ENCODE measurements at places on chromosomes 5 and 9. TPM values are rescaled to one million over a fixed set of nuclear protein-coding genes. Genes with fewer than 3 reads are reported as not detected.

Gene CAMK4
- 16.6 TPM for polyA plus RNA-seq

Gene TRMT10B
- 11.2 TPM for polyA plus RNA-seq

Gene PCDHB4
- polyA plus RNA-seq: 4.2 TPM

Gene CMYA5
- 0.30 TPM for polyA plus RNA-seq
